Skin of body (tissue), 3 donors: ENCODE measurements at places on chromosomes 13 and 19. TPM values are rescaled to one million over a fixed set of nuclear protein-coding genes. Genes with fewer than 3 reads are reported as not detected.
A peak's percentile ranks its signal among the peaks of the same experiment; 100 is the strongest.

USHBP1 gene
- 2.0 TPM for total RNA-seq

DNA sequence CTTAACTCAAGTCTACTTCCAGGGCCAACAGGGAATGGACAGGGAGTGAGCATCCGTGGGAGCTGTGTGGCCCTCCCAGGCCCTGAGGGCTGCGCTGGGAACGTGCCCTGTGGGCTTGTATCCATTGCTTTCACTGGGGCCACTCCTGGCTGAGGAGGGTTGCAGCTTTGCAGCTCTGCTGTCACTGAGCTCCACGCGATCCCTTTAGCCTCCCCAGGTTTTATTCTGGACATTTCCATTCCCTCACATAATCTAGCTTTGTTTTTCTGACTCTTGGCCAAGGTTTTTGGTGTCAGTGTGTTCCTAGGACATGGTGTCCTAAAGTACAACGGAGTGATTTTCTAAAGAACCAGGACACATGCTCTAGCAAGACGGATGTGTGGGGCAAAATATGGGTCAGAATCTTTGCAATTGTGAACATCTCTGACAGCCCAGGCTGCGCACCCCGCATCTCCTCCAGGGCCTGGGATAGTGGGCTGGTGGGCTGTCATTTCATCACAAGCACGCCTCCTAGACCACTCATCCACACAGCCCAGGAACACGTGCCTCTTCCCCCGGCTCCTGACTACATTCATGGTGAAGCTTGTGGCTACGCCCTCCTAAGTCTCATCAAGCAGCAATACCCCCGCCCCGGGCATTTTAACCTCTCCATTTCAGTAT lies 28.0 kb downstream of the GGACT start:
- no peak for DNase-seq

DNA sequence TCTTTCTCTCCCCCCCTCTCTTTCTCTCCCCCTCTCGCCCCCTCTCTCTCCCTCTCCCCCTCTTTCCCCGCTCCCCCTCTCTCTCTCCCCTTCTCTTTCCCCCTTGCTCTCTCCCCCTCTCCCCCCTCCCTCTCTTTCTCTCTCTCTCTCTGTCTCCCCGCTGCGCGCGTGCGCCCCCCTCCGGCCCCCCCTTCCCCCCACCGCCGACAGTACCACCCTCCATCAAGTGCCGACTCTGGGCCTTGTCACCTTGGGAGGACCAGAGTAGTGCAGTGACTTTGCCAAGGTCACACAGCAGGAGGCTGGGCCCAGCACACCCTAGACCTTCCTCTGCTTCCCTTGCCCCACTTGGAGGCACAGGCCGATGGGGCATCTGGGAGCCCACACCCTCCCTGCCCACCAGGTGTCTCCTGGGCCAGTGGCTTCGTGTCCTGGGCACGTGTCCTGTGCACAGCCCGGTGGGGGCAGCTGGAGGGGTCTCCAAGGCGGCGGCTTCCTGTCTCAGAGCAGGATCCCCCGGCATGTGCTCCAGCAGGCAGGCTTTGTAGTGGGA lies 121.6 kb downstream of the KDM4B start:
- no peak for DNase-seq

- peak; percentile 88 for DNase-seq
These were observed 81.5 kb upstream of the MBNL2 start for GRCh38 chr13:97140611-97141010.

DNA sequence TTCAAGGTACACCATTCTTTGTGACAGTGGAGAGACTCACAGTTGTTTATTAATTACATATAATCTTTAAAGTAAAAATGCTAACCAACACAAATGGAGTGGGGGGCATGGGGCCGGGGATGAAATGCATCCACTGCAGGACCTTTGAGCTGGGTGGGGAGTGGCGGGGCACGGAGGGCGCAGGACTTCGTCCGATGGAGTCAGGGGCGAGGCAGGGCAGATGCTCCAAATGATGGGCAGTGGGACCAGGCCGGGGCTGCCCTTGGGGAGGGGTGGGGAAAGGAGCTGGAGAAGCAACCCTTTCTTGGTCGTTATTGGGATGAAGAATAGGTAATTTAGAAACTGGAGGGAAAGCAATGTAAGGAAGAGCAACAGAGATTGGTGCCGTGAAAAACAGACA lies 220.0 kb downstream of the TEX29 start:
- no peak for DNase-seq

ZNF284 gene
- 3.7 TPM for total RNA-seq

ATP4A gene
- total RNA-seq: not detected

DUS3L gene
- total RNA-seq: 16.7 TPM

PDCD5 gene
- total RNA-seq: 38.7 TPM

DNA sequence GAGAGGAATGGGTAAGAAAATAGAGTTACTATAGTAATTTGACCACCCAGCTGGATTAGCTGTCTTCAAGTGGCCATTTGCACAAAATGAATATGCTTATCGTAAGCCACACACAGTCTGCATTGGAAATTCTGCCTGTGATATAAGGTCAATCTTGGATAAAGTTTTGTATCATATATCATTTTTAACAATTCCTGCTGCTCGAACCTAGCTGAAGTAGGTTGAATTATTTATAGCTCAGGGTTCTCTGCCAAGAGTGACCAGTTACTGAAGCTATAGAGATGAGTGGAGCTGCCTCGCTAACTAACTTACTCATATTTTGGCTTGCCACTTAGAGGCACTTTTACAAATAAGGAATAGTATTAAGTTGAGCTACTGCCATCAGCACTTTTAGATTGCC lies 220.9 kb downstream of the RGCC start:
- no peak for DNase-seq

GRCh38 chr19:10742476-10742875 lies 24.6 kb downstream of the DNM2 start:
- DNase-seq: no peak

SYDE1 gene
- 6.9 TPM for total RNA-seq

- no peak for DNase-seq
These were observed 35.3 kb downstream of the SOX1 start for GRCh38 chr13:112102243-112102642.

MAG gene
- total RNA-seq: 0.69 TPM

PSG1 gene
- not detected for total RNA-seq

SAMD4B gene
- total RNA-seq: 44.6 TPM

DNA sequence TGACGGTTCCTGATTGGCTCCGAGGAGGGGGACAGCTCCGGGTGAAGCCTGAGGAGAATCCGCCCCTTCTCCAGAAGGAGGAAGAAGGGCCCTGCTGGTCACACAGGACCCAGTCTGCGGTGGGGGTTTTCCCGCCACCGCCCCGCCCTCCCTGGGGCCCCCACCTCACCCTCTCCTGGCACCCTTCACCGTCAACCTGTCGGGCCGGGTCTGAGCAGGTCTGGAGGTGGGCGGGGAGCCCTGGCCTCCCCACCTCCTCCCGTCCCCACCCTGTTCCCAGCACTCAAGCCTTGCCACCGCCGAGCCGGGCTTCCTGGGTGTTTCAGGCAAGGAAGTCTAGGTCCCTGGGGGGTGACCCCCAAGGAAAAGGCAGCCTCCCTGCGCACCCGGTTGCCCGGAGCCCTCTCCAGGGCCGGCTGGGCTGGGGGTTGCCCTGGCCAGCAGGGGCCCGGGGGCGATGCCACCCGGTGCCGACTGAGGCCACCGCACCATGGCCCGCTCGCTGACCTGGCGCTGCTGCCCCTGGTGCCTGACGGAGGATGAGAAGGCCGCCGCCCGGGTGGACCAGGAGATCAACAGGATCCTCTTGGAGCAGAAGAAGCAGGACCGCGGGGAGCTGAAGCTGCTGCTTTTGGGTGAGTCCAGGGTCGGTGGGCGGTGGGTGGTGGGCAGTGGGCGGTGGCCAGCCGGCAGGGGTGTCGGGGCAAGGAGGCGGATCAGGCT lies at the start of gene GNA15:
TSS of gene GNA15 (plus strand) at position 73 of the 723 bp plus-strand sequence. CDS start at position 491, 418 bp downstream.
- DNase-seq: no peak

DNA sequence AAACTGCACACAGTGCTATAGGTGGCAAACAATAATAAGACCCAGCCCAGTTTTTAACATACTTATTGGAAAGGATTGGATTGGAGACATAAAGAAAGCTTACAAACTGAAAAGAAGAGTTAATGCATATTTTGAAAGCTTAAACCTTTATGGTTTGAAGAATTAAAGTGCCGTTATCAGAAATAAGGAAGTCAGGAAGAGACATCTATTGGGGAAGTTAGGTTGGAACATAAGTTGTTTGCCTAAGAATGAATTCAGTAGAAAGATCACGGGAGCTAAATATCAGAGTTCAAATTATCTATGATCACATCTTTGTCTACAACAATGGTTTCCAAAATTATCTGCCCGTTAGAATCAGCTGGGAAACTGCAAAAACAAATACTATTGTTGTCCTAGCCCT lies 767.9 kb downstream of the PCDH9 start:
- DNase-seq: no peak

BEST2 gene
- 0.99 TPM for total RNA-seq

FBXO17 gene
- 19.9 TPM for total RNA-seq

ZNF726 gene
- total RNA-seq: 8.7 TPM

GRCh38 chr19:6253954-6254733 lies 25.6 kb downstream of the MLLT1 start:
- DNase-seq: no peak

NLRP11 gene
- not detected for total RNA-seq

SLC7A9 gene
- 0.10 TPM for total RNA-seq

DNA sequence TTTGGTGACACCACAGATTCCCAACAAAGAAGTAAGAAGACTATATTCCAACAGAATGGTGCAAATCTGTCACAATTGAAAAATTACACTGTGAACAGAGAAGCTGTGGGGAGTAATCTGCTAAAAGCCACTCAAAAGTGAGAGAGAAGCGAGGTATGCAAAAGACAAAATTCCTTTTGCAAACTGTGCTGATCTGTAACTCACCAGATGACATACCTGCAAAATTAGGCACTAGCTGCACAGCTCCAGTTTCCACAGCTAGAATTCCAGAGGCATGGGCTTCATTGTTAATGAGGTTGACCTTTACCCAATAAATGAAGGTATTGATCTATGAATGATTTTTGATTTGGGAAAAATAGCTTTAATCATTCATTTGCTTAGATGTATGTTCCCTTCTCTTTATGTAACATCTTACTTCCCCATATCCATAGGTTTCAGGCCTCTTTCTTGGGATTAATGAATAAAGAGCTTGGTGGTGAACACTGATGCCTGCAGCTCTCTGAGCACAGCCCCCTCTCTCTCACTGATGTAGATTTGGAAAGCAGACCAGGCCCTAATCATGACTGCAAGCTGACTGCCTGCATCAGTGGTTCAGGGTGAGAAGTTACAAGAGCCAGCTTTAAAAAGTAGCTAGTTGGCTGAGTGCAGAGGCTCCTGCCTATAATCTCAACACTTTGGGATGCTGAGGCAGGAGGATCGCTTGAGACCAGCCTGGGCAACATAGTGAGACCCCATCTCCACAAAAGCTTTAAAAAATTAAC lies 85.2 kb downstream of the LACC1 start:
- DNase-seq: no peak
